ENCODE measurements at places on chromosomes 11 and 22.

- DNase-seq, result no peak
Measured at GRCh38 chr22:46830841-46831240, 68.4 kb downstream of the TBC1D22A start.

- no peak for DNase-seq
Measured at GRCh38 chr11:130099356-130099755, 29.7 kb downstream of the APLP2 start.

GRCh38 chr11:61163714-61164605 is 2.7 kb upstream of the VPS37C start:
- no peak for DNase-seq

DNA sequence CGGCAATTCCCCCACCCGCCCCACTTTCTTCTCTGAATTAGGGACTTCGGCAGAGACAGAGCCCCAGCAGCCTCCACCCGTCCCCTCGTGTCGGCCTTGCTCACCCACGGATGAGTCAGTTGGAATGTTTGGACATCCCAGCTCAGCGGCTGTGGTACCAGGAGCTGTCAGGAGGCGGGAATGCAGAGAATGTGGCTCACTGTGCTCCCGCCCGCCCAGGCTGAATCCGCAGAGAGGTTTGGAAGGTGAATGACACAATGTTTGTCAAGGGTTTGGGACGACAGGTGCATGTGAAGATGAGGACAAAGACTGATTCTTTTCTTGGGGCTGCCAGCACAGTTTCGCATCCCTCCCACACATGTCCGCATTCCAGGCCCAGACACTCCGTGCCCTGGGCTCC is 39.6 kb downstream of the LIF start:
- no peak for DNase-seq

DNA sequence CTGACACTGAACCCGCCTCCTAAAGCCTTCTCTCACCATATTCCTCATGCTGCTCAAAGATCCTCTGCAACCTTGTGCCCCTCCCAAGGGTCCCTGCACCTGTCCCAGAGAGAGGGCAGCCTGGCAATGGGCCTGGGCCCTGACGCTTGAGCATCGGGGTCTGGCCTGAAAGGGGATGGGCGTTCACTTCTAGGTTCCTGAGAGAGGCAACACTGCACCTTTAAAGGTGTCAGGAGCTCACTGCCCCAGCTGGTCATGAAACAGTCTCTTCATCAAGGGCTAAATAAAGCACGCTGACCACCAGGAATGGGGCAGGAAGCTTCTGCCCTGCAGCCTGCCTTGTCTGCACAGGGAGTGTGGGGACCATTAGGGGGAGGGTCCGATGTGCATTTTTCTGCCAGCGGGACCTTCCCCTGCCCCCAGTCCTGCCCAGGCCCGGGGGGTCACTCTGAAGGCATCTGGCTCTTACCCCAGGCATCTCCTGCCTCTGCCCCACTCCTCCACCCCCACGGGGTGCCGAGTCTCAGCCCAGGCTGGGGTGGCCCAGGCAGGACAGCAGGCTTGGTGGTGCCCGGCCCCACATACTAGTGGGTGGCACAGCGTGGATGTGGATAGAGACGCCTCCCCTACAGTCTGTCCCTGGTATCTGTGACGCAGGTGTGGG is 3.5 kb downstream of the C11orf21 start:
- DNase-seq, result no peak

GRCh38 chr22:45217345-45217744 is 23.3 kb downstream of the KIAA0930 start:
- DNase-seq, result no peak

GRCh38 chr11:121928597-121929580 is 187.1 kb downstream of the BLID start:
- no peak for DNase-seq

- DNase-seq, result no peak
Measured at GRCh38 chr11:111283945-111284481, 14.3 kb upstream of the POU2AF3 start.
